Kidney glomerular epithelial cell (primary cell): ENCODE measurements at places on chromosomes 13 and 19.
A peak's percentile ranks its signal among the peaks of the same experiment; 100 is the strongest.

DNA sequence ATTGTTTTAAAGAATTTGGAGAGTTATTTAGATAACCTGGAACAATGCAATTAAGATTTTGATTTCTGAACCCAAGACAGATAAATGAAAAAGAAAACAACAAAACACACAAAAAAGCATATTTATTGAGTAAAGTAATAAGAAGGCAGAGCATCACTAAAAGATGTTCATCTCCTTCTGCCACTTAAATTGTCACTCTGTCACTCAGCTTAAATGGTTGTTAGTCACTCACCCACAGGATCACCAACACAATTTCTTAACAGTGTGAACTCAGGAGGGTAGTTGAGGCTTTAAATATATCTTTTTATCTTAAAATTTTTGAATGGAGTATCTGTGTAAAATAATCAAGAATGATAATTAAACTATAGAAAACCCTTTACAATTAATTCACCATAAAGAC is 1215.5 kb upstream of the PCDH20 start:
- no peak for DNase-seq

DNA sequence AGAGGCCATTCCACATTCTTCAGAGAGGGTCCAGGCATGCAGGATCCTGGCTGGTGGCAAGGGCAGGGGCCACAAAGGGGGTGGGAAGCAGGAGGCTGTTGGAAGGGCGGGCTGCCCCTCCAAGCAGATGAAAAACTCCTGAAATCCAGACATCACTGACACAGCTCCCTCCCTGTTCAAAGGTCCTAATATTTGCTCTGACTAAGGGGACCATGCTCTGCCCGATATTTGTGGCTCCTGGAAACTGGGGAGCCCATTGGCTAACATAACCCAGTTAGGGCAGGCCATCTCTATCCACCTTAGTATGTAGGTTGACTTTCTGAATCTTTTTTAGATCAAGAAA is 3.3 kb upstream of the CDX2 start:
- no peak for DNase-seq

GRCh38 chr13:62932256-62932883 is 1516.7 kb upstream of the PCDH20 start:
- no peak for DNase-seq

GRCh38 chr13:74910415-74910814 is 571.6 kb downstream of the TBC1D4 start:
- DNase-seq, result no peak

GRCh38 chr13:37136633-37137032 is 31.2 kb upstream of the CSNK1A1L start:
- no peak for DNase-seq

- peak; percentile 11 for DNase-seq
These were observed 321.7 kb downstream of the SUCLA2 start for GRCh38 chr13:47679401-47679800.

DNA sequence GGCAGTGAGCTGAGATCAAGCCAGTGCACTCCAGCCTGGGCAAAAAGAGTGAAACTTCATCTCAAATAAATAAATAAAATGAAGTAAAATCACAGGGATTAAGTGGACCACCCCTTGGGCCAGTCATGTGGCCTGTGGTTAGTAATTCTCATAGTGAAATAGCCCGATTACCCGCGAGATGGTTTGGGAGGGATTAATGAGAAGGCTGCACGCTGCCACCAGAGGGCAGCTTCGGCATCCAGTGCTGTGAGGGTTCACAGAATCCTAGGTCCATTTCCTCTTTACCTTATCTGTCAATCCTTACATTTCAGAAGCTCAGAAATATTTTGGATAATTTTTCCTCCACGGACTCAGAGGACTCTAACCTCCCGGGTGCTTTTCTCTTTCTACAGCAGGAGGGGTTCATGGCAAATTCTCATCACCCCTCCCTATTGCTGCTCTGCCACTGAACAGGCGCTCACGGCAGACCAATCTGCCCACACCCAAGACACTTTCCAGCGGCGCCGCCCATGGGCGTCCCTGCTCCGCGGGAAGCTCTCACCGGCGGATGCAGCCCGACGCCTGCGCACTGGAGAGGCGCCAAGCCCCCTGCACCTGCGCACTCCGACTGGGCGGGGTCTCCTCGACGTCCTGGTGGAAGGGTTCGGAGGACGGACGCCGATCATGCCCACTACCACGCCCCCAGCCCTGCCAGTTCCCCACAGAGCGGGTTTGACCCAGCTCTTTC is 11.0 kb downstream of the ZNF835 start:
- DNase-seq, result no peak

DNA sequence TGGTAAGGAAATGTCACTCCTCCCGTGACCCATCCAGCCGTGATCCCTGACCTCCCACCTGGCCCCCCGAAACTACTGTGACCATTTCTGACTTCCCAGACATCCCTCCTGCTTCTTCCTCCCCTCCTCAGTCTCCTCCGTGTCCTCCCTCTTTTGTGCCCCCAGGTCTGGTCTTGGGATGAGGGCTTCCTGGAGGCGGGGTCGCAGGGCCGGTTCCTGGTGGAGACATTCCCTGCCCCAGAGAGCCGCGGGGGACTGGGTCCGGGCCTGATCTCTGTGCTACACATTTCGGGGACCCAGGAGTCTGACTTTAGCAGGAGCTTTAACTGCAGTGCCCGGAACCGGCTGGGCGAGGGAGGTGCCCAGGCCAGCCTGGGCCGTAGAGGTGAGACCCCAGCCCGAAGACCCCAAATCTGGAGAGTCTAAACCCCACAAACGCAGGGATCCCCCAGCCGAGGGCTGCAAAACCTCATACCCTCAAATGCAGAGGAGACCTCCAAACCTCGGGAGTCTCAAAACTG is 5.0 kb downstream of the KIRREL2 start:
- no peak for DNase-seq

GRCh38 chr13:91572944-91573598 is 174.7 kb downstream of the GPC5 start:
- DNase-seq, result no peak

DNA sequence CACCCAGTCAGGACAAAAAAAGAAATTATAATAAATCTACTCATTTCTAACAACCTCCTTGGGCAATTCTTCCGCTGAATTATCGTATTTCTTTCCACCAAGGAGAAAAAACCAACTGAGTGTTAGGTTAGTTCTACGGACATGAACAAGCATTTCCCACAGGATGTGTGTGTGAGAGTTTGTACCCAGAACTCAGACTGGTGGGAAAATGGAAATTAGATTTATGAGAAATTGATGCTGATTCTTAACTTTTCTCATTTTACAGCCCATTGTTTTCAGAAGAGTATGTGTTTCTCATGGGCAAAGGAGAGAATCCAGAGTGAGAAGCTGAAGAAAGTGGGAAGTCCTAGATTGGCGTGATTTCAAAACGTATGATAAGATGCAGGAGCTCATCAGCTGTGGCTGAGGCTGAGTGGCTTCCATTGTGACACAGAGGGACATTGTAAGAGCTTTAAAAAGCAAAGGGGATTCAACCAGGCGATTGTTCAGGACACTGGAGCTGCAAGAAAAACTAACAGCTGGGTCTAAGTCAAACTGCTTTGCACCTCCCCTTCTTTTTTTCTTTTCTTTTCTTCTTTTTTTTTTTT is 184.7 kb upstream of the ARGLU1 start:
- DNase-seq, result no peak

- no peak for DNase-seq
These were observed 5.8 kb downstream of the QTRT1 start for GRCh38 chr19:10706990-10707389.

DNA sequence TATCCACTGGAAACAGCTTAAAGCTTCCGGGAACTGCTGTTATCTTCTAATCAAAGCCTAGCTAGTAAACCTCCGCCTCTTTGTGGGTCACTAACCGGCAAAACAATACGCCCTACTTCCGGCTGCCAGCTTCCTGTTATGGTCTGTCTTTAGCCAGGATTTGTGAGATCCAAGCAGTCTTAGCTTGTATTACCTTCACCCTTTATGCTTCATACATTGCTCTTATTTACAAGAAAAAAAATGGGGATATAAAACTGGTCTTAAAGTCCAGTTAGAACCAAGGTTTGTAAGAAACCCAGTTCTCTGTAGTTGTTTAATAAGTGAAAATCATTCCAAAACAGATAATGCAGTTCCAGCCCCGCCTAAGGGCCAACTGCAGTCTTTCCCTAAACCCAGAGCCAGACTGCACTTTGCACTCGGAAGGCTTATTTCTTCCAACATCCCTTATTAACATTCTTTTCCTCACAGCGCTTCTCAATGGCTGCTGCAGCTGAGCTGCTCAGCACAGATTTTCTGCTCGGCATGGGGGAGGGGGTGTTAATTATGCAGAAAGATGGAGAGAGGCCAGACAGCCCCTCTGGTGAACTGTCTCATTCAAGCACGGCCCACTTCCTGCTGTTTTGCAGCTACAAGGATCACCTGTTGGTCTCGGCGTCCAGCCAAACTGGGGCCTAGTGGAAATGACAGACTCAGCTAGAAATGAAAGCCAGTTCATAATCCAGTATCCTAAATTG is 368.4 kb downstream of the KLF12 start:
- peak; percentile 49 for DNase-seq

GRCh38 chr19:23867895-23868294 is 46.8 kb upstream of the ZNF726 start:
- no peak for DNase-seq

GRCh38 chr13:109166804-109167203 is 537.4 kb downstream of the MYO16 start:
- DNase-seq, result no peak

GRCh38 chr19:17337675-17338432 is 501 bp downstream of the GTPBP3 start:
- no peak for DNase-seq

DNA sequence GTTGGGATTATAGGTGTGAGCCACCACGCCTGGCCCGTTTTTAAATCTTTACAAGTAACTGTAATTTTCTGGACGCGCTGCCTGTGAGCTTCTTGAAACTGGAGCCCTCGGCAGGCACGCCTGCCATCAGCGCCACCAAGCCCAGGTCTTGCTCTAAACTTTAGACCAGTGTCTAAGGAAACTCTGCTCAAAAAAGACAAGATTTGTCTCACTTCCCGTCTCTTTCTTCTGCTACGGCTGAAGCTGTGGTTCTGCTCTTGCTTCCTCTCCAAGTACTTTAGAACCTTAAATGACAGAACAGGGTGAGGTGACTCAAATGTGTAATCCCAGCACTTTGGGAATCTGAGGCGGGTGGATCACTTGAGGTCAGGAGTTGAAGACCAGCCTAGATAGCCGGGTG is 24.9 kb downstream of the RCN3 start:
- no peak for DNase-seq

DNA sequence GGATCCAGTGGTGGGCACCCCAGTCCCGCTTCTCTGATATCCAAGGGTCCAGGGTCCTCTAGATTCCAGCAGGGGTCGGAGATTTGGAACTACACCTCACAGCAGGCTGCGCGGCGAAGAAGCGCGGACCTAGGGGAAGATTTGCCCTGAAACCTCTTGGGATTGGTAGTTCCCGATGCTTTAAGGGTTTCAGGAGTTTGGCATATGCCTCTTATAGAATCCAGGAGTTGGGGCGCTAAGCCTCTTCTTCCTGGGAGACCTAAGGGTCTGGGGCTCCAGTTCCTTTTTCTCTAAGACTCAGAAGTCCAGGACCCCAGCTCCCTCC is 349 bp downstream of the BCL2L12 start:
- no peak for DNase-seq

- peak; percentile 56 for DNase-seq
These were observed 51.2 kb downstream of the NLRP12 start for GRCh38 chr19:53772943-53773342.

GRCh38 chr13:22961835-22962537 is 218.8 kb upstream of the SGCG start:
- no peak for DNase-seq

DNA sequence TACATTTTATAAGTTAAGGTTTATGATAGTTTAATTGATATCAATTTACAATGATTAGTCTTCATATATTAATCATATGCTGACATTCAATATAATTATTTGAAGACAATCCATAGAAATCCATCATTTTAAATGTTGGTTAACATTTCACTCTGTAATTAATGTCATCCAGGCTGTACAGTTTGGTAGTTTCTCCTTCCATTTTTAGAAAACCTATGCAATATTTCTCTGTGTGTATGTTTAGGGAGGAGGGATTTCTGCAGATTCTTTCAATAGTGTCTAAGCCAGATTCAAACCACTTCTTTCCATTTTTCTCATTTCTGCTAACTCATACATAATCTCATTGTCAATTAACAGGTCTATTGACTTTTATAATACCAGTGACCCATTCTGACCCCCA is 1159.0 kb upstream of the ATXN8OS start:
- no peak for DNase-seq

- DNase-seq, result peak; percentile 93
These were observed at the start of gene SPRY2 for GRCh38 chr13:80341101-80341755. Gene SPRY2, minus strand, starts transcription at chr13:80341126. Its CDS starts 3,421 bp downstream, at chr13:80337705.

DNA sequence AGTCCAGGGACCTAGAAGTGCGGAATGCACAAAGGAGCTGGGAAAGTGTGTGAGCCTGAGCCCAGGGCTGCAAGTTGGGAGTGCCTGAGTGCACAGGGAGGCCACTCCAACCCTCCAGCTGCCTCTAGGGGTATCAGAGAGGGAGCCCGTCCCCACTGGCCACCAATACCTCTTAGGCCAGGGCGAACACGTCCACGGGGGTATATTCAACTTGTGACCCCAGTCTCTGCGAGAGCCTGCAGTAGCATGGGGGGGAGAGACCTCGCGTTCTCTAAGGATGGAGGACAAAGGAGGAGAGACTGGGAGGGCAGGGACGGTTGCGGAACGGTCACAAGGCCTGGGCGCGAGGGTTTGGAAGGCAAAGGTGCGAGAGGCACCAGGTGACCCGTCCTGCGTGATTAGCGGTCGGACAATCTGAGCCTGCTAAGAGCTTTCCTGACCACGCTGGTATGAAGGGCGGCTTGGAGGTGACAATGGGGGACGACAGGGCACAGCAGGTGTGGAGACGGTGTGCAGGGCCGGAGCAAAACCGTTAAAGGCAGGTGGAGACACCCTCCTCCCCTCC is 676 bp downstream of the CD320 start:
- DNase-seq, result no peak

DNA sequence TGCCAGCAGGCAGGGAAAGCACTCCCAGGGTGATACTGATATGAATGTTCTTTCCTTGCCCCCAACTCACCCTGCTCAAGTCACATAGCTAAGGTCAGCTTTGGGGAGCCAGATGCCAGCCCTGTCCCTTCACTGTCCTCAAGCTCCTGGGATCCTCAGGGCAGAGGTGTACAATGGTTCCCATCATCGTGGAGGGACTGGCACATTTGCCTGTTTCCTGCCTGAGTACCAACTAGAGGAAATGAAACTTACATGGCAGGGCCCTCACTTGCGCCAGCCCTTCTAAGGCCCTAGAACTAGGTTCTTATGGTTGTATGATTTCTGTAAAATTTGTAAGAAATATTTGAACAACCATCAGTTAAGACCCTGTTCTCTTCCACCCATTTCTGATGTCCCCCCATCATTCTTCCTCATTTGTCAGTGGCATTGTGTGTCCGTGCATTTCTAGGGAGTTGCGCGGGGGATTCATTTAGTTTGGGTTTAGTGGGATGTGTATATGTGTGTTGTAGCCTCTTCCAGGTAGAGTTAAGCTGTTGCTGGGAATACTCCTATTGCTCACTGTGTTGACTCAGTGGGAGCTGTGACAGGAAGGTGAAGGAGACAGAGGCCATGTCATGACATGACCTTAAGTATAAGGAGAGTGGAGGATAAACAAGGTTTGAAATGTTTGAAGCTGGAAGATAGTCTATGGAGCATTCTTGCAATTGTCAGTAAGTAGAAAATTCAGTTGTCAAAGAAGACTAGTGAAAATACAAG is 41.3 kb upstream of the RCBTB2 start:
- DNase-seq, result no peak

GRCh38 chr13:50800091-50800739 is 43.3 kb downstream of the DLEU7 start:
- DNase-seq, result peak; percentile 4

GRCh38 chr19:19489804-19490204 is 25.5 kb downstream of the TSSK6 start:
- no peak for DNase-seq
